ENCODE measurements at places on chromosomes 1 and 21.

DNA sequence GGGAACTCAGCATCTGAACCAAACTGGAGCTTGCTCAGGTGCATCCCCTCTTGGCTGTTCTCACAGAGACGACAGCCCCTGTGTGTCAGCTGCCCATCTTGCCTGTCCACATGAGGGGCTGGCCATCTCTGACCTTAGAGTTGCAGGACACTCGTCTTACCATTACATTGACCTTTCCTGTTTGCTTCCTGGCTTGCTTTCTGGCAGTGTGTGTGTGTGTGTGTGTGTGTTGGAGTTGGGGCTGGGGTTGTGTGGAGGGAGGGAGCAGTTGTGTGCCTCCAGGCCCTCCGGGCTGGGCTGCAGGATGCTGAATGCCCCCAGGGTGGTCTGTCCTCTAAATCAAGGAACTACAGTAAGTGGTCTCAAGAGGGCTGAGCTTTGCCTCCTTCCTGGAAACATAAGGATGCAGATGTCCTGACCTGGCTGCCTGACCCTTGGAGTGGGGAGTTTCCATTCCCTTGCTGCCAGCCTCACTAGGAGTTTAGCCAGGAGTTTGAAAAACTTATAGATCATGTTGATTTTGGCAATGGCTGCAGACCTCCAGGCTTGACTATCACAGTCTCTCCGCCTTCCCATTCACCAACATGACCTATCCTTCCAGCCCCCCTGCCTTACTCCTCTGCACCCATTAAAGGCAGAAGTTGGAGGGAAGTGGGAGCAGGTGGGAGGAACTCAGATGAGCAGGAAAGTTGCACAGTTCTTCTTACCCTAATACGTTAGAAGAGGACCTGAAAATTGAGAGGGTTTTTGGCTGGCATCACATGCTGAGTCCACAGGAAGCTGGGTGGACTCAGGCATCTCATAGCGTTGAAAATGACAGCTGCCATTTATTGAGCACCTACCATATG lies 19.0 kb downstream of the RASSF5 start:
- no peak for DNase-seq

DNA sequence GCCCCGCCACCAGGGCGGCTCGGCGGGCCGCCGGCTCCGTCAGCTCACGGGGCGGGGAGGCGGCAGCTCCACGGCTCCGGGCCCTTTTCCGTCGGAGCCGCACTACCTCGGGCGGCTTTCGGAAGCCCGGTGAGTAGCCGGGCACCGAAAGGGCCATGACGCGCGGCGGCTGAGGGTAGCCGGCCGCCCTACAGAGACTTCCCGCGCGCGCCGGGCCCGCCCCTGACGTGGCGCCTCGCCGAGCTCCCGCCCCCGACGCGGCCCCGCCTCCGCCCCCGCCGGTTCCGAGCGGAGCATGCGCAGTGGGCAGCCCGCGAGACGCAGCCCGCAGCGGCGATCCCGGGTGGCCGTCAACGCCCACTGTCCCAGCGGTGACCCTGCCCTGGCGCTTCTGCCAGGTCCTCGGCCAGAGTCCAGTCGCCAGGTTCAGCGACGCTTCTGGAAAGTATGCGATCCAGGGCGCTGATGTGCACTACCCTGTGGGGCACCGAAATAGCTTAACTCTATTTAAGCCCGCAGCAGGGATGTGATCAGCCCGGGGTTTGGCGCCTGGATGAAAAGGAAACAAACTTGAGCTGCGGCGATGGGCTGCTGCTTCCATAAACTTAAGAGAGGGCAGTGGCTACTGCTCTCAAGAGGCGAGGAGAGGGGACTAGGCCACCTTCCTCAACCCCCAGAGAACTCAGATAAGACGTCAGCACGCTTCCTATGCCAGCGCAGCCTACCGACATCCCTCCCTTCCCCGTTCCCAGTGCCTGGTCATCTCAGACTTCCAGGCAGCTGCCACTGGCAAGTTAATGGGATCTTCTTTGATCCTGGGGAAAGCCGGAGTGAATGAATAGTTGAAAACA lies at the start of gene DONSON:
Gene DONSON (minus strand): TSS at position 200 of the 851 bp plus-strand sequence. CDS start 43 bp downstream, at position 157.
- peak; percentile 77 for DNase-seq

DNA sequence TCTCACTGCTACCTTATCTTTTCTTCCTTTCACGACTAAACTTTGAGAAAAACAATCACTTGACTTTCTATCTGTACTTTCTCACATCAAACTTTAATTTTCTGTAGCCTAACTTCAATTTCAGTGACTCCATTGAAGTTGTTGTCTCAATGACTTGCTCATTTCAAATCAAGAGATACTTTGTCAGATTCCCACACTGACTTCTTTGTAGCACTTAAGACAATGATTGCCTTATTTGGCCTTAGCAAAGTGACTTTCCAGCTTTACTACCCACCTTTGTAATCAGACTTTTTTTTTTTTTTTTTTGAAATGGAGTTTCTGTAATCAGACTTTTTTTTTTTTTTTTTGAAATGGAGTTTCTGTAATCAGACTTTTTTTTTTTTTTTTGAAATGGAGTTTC lies 37.0 kb downstream of the AGO4 start:
- no peak for DNase-seq

GRCh38 chr1:234768569-234769283 lies 158.7 kb upstream of the IRF2BP2 start:
- DNase-seq = no peak

DNA sequence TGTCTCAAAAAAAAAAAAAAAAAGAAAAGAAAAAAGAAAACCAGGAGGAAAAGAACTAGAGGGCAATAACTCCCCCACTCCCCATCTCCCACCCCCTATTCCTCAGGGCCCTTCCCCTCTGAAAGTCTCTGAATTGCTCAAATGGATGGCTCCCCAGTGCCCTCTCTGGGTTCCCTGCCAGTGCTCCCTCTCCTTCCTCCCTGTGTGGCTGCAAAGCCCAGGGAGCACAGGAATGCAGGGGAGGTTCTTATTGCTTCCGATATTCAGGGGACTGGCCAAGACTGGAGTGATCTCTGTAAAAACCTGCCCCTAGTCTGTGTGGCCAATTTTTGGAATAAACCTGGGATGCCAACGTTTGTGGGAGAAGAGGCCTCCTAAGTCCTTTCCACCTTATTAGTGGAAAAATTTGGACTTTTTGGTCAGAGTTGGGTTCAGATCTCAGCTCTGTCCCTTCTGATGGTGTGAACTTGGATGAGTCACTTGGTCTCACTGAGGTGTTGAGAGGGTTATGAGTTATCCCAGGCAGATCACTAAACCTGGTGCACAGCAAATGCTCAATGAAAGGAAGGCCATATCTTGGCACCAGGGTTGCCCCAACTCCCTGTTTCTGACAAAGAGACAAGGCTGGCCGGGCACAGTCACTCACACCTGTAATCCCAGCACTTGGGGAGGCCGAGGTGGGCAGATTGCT lies 13.4 kb upstream of the ARHGEF10L start:
- DNase-seq = no peak

GRCh38 chr1:75723989-75724471 lies 479 bp upstream of the ACADM start:
- DNase-seq = peak; percentile 58

- no peak for DNase-seq
Observed at GRCh38 chr1:8379513-8380186, 61.7 kb downstream of the SLC45A1 start.

DNA sequence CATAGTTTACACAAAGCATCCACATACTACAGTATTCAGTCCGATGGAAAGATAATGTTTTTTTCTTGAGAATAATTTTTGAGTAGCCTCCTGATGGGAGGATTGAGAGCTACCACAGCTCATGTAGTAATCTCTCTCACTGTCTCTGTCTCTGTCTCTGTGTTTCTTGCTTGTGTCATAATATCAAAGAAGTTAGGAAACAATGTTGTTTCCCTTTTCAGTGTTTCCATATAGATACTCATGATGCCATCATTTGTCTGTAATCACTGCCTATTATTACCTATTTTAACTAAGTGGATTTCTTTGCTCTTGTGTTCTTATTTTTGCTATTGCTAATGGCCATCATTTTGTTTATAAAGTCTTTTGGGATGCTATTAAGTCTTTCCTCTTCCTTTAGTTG lies 367.7 kb downstream of the NEGR1 start:
- DNase-seq = no peak

- no peak for DNase-seq
Observed at GRCh38 chr1:70778056-70778762, 269.4 kb downstream of the PTGER3 start.

DNA sequence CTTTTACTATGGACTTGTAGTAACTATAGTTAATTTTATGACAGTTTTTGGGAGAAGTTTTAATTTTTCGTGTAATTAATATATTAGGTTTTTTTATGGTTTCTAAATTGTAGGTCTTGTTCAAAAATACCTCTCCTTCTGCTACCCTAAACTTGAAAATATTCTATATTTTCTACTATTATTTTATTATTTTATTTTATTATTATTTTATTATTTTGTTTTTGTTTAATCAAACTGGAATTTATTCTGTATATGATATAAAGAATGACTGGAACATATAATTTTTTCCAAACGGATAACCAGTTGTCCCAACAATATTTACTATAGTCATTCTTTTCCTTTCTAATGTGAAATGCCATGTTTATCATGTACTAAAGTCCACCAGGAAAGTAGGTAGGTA lies 17.1 kb upstream of the AGO4 start:
- DNase-seq = no peak

GRCh38 chr1:31934706-31935629 lies 3.2 kb downstream of the PTP4A2 start:
- DNase-seq = no peak

DNA sequence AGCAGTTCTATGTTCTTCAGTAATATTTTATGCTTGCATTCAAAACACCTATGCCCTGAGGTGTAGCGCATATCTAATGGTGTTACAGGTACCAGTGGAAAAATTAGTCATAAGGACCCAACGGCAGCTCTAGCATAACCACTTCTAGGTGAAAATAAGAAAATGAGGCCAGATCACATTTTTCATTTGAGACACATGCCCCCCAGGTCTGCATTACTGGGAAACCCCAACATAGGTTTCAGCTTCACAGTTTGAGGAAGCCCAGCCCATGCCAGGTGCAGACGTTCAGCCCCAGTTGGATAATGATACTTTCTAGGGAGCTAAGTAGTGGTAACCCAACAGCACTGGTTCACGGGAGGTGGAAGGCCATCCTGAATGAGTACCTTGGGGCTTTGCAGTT lies 129.8 kb downstream of the CNIH3 start:
- DNase-seq = no peak

DNA sequence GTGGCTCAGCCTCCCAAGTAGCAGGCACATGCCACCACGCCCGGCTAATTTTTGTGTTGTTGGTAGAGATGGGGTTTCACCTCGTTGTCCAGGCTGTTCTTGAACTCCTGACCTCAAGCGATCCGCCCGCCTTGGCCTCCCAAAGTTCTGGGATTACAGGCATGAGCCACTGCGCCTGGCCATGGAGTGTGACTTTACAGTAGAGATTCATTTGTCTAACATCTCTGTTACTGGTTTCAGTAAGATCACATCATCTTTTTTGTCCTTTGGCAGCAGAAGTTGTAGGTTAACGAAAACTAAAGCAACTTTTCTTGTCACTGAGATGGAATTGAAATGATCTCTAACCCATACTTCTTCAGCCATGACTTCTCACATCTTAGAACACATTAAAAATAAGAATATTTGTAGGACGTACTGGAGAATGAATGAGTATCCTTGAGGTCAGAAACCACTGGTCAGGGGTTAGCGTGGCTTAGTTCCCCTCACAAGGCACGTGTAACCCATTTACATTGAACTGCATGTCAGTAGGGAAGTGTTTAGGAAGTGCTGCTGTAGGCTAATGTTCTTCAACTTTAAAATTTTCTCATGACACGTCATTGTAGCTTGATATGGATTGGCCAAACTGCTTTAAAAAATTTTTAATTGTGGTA lies 75.9 kb downstream of the CAMTA1 start:
- no peak for DNase-seq

DNA sequence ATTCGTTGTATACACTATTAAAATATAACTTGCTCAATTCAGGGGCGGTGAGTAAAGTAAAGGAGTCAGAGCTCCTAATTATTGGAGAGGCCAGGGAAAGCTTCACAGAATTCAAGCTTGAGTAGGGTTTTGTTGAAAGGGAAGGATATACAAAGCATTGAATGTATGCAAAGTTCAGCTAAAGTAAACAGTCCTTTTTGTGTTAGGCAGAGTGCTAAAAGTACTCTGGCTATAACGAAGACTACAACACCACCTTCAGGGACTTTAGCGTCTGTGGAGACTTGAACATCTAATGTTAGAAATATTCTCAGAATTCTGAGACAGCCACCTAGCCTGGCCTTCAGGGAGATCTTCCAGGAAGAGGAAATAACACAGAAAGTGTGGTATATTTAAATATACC lies 1.1 kb downstream of the FALEC start:
- no peak for DNase-seq

- no peak for DNase-seq
Observed at GRCh38 chr1:94115254-94115899, 5.6 kb downstream of the ABCA4 start.

GRCh38 chr1:203954788-203955552 lies 93.6 kb downstream of the SNRPE start:
- no peak for DNase-seq

GRCh38 chr21:33080376-33080775 lies 10.4 kb downstream of the OLIG1 start:
- no peak for DNase-seq

DNA sequence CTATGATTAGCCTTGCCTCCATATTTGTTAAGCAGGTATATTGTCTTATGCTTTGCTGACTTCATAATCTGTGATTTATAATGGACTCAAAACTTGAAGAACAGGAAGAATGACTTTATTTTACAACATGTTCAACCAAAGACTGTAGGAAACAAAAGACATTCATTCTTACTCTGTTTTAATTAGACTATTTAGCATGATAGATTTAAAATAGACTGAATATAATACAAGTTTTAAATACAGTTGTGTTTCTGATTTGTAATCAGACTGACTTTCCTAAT lies 63.1 kb downstream of the CDC14A start:
- no peak for DNase-seq

GRCh38 chr1:205811660-205812059 lies 1.3 kb downstream of the SLC41A1 start:
- no peak for DNase-seq

DNA sequence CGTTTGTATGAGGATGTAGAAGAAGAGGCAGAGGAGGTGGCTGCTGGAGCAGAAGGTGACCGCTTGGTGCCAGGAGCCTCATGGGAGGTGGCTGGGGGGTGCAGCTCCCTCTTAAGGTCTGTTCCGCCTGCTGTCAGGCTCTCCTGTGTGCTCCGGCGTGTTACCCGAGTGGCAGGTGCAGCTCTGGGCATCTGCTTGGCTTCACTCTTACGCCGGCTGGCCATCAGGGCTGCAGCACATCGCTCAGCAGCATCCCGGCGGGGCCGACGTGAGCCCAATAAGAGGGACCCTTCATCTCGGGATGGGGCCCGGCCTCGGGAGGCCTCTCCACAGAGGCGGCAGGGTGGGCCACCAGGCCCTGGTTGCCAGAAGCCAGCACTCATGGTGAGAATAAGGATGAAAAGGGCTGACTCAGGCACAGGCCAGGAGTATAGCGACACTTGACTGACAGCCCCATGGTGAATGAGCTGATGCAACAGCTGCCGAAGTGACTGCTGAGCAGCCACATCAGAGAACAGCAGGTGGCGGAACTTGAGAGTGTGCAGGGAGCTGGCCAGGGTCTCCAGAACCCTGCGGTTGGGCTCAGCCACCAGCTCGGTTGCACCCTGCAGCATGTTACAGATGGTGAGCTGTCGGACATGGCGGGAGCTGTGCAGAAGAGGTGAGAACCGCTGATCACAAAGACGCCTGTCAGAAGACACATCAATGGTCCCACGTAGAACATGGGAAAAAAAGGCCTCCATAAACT lies 17.5 kb downstream of the LRRC41 start:
- no peak for DNase-seq
